ENCODE measurements at places on chromosomes 2 and 18.

DNA sequence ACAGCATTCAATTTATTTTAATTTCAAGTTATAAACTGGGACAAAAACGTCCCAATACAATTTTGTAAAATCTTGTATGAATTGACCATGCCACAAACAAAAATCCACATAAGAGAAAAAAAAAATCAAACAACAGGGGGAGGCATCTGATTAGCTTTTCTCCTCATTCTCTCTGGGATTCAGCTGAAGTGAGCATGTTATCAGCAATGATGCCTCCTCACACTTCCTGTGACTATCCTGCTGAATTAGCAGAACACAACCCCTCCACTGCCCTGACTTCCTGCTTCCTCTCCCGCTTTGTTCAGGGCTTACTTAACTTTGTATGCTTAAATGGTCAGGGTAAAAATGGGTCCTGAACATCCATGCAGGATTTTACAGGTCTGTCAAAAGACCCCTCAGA lies 132.2 kb upstream of the ITGB6 start:
- DNase-seq = peak; percentile 26

DNA sequence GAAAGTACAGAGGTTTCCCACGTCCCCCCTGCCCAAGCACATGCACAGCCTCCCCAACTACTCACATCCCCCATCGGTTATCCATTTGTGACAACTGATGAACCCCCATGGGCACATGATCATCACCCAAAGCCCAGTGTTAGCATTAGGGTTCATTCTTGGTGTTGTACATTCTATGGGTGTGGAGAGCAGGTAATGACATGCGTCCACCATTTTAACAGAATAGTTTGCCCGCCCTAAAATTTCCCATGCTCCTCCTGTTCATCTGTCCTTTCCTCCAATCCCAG lies 74.3 kb downstream of the LONRF2 start:
- DNase-seq = no peak

DNA sequence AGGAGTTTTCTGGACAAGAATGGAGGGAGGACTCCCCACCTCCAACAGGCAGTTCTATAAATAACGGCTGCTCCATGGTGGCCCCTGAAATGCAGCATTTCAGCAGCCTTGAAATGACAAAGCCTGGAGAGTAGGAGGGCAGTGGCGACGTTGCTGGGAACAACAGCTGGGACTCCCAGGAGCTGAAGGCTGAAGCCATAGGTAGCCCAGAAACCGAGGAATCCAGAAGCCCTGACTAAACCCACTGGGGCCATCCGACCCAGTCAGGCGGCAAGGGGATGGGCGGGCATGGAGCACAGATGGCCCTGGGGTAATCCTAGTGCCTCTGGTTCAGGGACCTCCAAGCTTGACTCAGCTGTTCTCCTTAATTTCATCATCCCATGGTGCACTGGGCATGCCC lies 9.0 kb downstream of the PRKAG3 start:
- no peak for DNase-seq

GRCh38 chr2:143246815-143247744 lies 117.9 kb downstream of the ARHGAP15 start:
- DNase-seq = peak; percentile 54

- DNase-seq = no peak
Observed at GRCh38 chr2:165718610-165719210, 75.3 kb downstream of the GALNT3 start.

- DNase-seq = peak; percentile 52
Observed at GRCh38 chr2:151238527-151239487, 22.9 kb downstream of the RBM43 start.
